ENCODE measurements at places on chromosomes 1 and 21.

DNA sequence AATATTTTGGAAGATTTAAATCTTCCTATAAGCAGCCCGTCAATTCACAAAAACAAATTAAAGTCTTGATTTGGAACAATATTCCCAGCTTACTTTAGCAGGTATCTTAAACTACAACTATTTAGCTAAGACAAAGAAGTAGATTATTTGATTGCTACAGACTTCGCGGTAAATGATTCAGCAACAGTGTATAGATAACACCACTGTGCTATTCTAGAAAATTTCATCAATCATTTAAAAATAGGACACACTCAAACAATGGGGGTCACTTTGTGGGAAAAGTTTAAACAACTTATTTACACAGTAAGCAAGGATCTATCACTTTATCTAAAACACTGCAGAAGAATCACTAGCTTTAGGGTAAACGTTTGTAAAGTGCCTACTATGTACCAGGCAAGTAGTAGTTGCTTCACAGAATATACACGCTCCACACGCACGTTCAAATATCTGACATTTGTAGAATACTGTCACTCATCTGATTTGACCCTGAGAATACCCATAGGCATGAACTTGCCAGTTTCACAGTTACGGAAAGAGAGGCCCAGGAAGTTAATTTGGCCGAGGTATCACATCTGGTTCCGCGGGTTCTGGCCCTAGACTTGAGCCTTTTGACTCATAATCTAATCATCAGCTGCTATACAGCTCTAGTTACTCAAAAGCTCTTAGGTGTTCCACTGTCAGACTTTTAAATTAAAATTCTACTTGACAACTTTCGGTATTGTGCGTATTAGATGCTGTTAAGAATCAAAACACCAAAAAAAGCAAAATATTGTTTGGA, 876 bp downstream of the DENND2C start:
- DNase-seq = no peak

DNA sequence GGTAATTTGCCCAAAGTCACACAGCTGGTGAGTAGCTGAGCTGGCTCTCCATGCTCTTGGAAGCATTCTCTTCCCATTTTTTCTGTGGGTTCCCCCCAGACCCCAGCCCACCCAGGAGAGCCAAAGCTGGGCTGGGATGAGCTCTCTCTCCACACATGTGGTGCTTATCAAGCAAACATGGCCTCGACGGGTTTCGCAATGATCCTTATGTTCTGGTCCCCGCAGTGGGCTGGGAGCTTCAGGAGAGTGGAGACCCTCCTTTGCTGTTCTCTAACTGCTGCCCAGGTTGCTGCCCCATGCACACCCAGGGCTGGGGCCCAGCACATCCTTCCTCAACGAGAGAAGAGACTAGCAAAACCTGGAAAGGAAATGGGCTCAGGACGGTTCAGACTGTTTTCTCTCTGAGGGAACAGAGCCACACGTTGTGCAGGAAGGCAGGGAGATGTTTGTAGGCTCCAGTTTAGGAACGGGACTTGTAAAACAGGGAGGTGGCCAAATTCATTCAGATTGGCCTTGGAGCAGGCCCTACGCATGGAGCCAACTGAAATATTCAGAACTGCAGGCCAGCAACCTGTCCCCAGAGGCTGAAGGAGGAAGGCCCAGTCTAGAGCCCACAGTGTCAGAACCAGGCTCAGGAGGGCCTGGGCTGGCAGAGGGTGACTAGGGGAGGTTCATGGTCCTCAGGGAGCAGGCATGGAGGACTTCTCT, 27.2 kb upstream of the CSF1 start:
- no peak for DNase-seq

DNA sequence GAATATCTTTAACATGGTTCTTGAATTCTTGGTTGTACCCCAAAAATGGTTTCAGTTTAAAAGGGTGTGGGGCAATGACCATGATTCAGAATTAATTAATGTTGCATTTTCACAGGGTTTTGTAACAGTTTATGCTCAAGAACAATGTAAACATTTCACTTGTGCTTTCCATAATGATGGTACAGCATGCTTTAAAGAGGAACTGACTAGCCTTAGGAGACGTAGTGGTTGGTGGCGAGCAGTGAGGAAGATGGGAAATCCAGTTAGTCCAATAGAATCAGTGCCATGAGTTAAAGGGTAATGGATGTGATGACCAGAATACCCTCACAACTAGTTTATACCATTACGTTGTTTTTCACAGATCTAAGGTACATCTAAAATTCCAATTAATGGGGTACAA, 138.0 kb downstream of the HS2ST1 start:
- no peak for DNase-seq

- peak; percentile 70 for DNase-seq
Measured at GRCh38 chr1:67674260-67675011, 10.6 kb upstream of the GADD45A start.

- no peak for DNase-seq
Measured at GRCh38 chr1:172480431-172480830, 36.6 kb upstream of the PIGC start.

- no peak for DNase-seq
Measured at GRCh38 chr1:221786647-221787046, 44.8 kb upstream of the DUSP10 start.

DNA sequence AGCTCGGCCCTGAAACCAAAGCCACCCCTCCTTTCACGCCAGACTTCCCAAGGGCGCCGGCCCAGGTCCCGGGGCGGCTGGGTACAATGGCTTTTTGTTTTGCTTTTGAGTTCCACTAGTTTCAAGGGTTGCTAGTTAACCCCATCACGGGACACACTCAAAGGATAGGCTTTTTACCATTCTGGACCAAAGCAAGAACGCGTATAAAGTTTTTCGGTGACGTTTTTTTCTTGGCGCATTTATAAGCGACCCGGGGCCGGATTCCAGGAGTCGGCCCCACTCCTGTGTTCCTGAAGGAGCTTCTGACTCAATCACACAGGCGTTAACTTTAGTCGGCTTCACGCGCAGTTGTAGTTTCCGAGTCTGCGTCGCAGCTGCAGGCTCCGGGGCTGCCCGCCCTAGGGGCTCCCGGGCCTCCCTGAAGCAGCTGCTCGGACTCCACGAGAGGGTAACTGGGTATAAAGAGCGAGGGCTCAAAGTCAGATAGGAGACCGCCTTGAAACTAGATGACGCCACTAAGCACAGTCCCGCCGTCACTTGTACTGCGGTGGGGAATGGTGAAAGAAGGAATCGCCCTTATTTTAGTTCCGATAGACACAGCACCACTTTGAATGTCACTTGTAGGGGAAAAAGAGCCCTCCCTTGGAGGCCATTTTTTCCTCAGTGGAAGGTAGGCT, 707 bp upstream of the KLHL21 start:
- DNase-seq = peak; percentile 79

GRCh38 chr1:12712076-12712475, 3.8 kb upstream of the AADACL3 start:
- DNase-seq = no peak

DNA sequence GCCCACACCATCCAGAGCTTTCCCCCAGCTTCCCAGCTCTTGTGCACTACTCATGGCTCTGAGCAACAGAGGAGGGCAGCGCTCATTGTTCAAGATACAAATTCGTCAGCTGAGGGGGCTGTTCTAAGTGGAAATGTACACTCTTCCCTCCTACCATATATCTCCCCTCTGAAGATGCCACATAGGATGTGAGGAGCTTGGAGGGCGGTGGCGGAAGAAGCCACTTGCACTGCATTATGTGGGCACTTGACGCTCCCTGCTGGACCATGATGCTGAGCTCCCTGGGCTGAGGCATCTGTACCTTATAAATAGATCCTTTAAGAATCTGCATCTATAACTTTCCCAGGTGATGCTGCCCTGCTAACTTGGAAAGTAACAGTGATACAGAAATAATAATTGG, 477.6 kb upstream of the DEPDC1 start:
- DNase-seq = no peak

DNA sequence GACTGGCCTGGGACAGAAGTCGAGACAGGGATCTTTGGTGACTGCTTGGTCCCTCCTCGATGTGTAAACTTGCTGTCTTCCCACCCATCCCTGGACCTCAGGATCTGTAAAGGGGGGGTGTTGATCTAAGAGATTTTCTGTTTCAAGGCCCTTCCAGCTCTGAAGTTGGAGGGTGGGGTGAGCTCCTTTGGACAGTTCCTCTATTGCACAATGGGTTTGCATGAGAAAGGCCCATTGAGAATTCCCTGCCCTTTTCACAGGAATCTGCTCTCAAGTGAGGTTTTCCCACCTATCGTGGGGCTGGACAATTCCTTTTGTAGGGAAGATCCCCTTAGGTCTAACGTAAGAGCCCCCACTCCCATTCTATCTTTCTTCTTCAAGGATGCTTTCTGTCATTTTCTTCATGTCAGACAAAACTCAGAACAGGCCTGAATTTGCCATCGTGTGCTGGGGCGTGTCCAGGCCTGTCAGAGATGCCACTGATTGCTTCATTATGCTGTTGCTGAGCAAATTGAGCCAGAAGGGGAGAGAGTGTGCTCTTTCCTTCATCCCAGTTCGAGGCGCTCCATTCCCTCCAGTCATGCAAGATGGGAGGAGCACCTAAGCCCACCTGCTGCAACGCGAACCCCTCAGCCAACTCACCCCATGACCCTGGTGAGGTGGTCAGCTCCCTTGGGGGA, 149.9 kb upstream of the IGSF21 start:
- DNase-seq = no peak

DNA sequence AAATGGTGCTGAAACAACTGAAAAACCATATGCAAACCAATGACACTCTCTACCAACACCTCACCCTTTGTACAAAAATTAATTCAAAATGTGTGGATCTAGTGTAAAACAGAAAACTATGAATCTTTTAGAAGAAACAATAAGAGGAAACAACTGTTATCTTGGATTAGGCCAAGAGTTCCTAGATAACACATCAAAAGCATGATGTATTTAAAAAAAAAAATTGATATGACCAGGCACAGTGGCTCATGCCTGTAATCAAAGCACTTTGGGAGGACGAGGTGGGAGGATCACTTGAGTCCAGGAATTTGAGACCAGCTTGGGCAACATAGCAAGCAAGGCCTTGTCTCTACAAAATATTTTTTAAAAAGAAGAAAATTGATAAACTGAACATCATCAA, 79.0 kb downstream of the EIF4G3 start:
- no peak for DNase-seq
